Suprapubic skin (tissue), 4 donors: ENCODE measurements at places on chromosomes 2 and 18.

DNA sequence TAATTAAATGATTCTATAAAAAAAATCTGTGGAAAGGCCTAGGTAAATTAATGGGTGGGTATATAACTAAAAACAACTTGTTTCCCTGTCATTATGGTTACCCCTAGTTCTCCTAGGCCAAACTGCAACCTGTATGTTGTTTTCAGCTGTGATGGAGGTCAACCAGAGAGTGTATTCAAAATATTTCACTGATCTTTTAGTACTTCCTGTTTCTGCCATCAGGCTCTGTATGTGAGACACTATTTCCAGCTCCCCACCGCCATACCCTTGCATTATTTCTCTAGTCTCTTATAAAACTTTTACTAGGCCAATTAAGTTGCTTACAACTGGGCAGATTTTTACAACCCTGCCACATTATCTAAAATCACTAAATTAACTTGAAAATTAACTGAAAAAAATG lies 21.0 kb upstream of the CDKL4 start:
- no peak for DNase-seq

- DNase-seq, result no peak
Measured at GRCh38 chr2:42602218-42602875, 33.9 kb downstream of the MTA3 start.

DNA sequence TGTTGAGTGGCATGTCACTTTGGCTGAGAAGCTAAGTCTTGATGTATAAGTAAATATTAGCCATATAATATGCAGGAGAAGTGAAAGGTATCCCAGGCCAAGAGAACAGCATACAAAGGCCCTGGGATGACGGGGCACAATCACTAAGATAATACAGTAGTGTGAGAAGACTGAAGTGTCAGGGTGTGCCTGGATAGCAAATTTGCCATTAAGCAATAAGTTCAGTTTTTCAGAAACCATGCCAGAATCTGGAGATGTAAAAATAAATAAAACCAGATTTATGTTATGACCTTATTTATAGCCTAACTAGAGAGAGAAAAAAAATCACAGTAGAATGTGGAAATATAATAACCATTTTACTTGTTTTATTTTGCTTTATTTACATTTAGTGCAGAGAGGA lies 1858.7 kb upstream of the CELF4 start:
- no peak for DNase-seq

- no peak for DNase-seq
Measured at GRCh38 chr2:162885281-162886070, 46.9 kb upstream of the KCNH7 start.

DNA sequence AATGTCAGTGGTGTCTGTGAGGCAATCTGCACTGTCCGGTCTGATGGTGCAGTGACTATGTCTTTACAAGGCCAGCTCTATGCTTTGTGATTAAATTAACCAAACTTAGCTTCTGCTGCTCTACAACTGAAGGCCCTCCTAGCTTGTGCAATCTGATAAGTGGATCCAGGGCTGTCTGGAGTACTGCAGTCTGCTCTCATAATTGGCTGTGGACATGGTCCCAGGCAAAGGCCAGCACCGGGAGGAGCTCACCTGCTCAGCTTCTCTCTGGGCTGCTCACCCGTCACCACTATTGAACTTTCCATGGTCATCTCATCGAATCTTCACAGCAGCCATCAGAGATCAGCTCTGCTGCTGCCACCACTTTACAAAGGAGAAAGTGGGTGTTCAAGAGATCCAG lies 13.0 kb upstream of the APCDD1 start:
- DNase-seq, result no peak

GRCh38 chr2:65016789-65017188 lies 27.6 kb downstream of the SLC1A4 start:
- DNase-seq, result no peak

DNA sequence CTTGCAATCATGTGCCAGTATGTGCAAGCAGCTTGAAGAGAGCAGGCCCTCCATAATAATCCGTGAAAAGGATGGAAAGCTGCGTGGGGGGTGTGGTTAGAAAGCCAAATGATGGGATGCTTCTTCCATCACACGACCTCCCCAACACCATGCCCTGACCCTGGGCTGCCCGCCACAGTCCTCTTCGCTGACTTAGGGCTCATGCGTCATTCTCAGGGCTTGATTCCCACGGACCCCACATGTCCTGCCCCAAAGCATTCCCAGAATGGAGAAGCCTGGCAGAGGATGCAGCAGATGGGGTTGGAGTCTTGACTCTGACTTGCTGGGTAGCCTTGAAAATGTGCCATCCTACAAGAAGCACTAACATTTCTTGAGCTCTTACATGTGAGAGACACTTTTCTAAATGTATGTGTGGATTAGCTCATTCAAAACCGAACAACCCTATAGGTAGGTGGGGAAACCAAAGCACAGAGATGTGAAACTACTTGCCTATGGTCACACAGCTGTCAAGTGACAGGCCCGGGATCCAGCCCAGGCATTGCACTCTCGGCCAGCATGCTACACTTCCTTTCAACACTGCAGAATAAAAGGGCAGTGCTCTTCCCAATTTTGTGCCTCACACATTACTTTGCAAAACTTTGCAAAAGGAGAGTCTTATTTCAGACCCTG lies 3.7 kb downstream of the TNS1 start:
- DNase-seq, result no peak
